Activated naive CD4-positive, alpha-beta T cell treated with anti-CD3 and anti-CD28 coated beads, Interleukin-2, amount 50 U/mL, for 16 hours (primary cell): ENCODE measurements at places on chromosomes 4 and X.

- DNase-seq, result no peak
These were observed 19.0 kb upstream of the USO1 start for GRCh38 chr4:75705198-75705977.

GRCh38 chr4:48299560-48299959, 29.9 kb upstream of the TEC start:
- no peak for DNase-seq

- DNase-seq, result no peak
These were observed 38.3 kb upstream of the LGI2 start for GRCh38 chr4:25069014-25069413.

DNA sequence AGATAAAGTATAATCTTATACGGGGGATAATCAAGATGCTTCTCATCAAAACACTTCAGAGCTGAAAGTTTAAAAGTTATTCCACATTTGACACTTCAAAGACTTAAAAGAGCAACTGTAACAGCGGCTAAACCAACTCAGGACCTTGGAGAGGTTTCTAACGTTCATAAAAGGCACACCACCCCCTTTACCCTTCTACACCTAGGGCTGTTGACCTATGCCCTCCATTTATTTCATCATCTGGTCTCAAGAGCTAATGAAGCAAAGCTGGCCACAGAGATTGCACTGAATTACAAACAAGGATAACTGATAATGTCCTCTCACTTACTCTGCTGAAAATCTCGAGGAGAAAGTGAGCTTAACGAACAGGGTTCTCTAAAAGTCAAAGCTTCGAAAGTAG, 1.1 kb upstream of the RPS6KA6 start:
- DNase-seq, result no peak

DNA sequence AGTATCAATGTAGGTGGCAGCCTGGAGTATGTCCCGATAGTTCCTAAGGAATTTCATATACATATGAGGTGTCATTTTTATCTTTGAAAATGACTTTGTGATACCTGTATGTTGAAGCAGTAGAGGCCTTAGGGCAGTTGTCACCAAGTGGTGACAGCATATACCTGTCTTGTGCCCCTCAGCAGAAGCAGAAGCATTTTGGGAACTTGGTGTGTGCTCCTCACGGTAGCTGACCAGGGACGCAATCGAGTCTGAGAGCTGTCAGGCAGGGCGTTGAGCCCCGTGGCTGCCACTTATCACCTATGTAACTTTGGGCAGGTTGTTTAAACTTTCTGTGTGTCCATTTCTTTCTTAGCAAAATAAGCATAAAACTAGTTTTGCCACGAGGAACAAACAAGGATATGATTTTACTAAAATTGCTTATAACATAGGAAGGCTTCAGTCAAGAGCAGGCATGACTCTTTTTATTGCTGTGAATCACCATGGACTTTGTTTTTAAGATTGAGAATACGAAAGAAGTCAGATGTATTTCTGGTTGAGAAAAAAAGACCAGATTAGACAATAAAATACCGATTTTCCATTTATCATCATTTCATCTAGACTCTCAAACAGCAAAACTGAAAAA, 161.5 kb downstream of the CPE start:
- DNase-seq, result no peak

- DNase-seq, result no peak
These were observed 57.1 kb downstream of the ENPEP start for GRCh38 chr4:110532901-110533589.

DNA sequence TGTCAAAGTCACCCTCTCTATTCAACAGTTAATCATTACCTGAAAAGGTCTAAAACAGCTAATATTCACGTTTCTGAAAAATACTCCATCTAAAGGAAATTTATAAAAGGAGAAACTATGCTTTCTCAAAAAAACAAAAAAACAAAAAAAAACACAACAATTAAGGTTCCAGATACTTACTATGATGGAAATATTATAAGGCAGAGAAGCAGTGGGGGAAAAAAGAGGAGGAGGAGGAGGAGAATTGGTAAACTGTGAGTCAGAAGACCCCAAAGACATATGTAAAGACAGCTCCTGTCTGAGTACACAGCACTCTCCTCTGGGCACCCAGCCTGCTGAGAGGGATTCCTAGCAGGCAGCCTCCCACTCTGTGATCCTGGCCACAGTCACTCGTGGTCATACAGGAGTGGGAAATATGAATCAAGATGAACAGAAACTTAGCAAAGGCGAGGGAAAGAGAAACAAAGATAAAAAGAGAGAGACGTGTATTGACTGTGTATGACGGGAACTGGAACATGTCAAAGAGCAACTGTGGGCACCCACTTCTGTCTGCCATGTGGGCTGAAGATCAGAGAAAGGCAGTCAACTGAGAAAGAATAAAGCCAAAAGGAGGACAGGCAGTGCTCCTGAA, 12.5 kb downstream of the KLHL15 start:
- peak; percentile 49 for DNase-seq

DNA sequence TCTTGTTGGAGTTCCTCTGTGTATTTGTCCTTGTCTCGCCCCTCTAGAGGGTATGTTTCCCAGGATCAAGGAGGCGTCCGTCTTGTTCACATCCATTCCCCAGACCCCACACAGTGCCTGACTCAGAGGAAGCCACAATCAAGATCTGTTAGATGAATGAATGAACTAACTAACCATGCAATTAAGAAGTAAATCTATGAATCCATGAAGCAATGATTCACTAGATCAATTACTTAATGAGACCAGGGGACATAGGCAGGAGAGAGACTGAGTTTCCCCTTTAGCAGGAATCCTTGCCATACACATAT, 11.9 kb downstream of the BLOC1S4 start:
- DNase-seq, result no peak

DNA sequence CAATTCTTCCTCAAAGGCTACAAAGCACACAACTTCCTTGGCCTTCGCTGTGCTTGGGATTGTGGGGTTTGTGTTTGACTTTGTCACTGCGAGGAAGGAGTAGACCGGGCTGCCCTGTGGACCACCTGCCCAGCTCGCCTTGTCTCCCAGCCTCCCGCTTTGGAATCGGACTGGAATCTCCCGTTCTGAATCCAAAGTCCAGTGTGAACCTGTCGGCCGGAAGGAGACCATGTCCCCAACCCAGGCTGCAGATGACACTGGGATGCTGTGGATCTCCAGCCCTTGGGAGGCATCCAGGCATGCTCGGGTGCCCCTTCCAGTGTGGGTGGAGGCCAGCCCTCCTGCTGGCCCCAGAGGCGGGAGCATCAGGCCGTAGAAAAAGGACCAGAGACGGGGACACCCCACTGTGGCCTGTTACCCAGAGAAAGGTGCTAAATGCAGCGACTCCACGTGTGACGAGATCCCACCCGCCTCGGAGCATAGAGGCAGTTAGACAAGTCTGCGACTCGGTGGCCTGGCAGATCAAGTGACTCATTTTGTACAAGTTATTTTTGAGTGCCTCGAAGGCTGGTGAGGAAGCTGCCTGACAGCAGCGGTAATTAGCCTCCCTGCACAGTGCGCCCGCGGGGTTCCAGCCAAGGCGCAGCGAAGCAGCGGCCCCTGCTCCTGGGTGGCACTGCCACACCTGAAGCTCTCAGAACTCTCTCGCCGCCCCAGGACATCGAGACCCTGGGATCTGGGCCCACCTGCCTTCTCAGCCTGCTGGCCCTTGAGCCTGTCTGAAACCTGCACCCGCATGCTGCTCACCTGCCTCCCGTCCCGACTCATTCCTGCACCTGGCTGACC, 57.5 kb downstream of the ADRA2C start:
- no peak for DNase-seq

- no peak for DNase-seq
These were observed at the start of gene NKX6-1 for GRCh38 chr4:84498935-84499623. TSS of gene NKX6-1 (minus strand) at chr4:84499292. CDS start at chr4:84498228, 1,064 bp downstream.

DNA sequence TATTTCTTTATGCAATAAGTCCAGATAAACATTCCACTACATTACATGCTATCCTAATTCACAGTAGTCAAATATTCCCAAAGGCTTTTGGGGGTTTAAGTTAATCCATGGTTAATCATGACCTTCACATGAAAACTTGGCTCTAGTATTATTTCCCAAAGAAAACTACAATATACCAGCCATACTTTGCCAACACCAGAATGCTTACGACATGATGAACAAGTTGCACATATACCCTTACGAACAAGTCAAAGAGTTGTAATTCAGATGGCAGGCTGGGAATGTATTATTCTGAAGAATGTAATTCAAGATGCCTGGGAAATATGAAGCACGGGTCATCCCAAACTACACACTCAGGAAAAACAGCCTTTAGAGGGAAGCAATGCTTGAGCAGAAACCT, 499.6 kb downstream of the PPARGC1A start:
- no peak for DNase-seq

DNA sequence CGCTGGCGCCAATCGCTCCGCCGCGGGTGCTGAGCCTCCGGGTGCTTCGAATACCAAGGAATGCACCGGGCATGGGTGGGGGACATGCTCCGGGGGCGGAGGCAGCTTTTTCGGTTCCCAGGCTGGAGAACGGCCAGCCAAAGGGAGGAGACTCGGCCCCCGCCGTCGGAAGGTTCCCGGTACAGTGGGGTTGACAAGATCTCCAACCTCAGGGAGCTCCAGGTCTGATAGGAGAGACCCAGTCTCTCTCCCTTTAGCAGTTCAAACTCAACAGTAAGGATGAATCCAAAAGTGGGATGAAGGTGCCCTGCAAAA, 29.1 kb upstream of the BCORL1 start:
- no peak for DNase-seq

GRCh38 chrX:66020631-66021334, 19.1 kb downstream of the VSIG4 start:
- no peak for DNase-seq

DNA sequence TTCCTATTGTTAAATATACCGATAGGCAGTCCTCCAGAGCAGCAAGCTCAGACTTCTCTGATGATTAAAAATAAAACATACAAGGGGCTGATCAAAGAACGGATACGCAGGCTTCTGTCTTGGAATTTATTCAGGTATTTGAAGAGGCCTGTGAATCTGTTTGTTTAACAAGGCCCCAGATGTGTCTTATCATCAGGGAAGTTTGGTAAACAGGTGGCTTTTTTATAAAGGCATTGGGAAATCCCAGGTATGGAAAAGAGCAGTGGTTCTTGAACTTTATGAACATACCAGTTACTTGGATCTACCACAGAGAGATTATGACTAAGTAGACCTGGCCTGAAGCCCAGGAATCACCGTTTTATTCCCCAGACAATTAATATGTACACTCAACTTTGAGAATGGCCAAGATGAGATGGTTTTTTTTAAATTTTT, 47.9 kb downstream of the SOWAHB start:
- no peak for DNase-seq

GRCh38 chrX:39491548-39492297, 606.0 kb downstream of the BCOR start:
- DNase-seq, result peak; percentile 54

DNA sequence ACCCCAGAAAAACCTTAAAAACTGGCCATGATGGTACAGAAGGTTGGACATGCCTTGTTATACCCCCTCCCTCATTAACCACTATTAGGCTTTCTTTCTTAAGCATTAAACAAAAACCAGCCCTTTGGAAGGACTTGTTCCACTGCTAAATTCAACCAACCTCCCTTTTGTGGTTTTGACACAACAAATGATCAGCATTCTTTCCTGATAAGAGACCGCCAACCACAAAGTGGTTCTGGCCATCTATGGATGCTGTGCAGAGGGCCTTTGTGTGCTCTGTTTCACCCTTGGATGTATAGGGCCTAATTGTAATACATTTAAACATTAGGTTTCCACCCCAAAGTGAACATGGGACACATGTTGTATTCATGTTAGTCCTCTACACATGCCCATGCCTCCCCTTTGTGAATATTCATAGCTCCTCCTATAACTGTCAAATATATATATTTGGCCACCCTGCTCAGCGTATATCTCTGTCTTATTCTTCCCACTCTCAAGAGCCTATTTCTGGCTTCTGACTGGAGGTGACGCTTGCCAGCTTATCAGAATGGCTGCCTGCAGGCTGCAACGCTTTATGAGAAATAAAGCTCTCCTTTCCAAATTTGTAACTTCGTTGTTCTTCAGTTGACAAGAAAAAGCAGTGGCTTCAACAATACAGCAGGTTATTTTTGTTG, 126.6 kb downstream of the NPNT start:
- no peak for DNase-seq

DNA sequence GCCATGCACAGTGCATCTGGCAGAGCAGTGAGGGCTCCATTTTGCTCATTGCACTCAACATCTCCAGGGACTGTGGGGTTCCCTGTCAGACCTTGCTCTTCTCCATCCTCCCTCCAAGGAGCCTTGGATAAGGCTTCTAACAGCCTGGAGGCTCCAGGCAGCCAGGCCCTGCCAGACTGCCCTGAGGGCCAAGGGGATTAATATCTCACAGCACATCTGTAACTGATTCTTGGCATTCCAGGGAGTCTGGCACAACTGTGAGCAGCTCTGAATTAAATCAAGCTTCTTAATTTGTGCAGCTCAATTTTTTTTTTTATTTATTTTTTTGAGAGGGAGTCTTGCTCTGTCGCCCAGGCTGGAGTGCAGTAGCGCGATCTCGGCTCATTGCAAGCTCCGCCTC, 224.5 kb upstream of the PGRMC2 start:
- no peak for DNase-seq

- DNase-seq, result no peak
These were observed 18.8 kb upstream of the MXD4 start for GRCh38 chr4:2280531-2281300.

GRCh38 chr4:140666889-140667614, 89.1 kb downstream of the TBC1D9 start:
- no peak for DNase-seq

GRCh38 chrX:56813318-56813837, 84.3 kb downstream of the NBDY start:
- peak; percentile 21 for DNase-seq

GRCh38 chr4:107283587-107284559, 247.8 kb upstream of the DKK2 start:
- no peak for DNase-seq

DNA sequence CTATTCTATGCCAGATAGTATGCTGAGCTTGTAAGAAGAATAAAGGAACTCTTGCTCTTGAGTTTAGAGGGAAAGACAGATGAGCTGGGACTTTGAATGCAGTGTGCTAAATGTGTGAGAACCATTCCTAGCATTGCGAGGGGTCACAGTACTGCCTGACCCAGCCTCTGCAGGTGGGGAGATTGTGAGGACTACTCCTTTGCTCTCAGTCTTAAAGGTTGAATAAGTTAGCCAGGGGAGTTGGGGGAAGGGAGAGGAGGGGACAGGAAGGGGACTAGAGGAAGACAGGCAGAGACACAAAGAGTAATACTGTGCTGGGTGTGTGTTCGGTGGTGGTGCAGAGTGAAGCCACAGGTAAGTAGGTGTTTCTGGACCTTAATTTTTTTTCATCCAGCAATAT, 41.7 kb downstream of the DCUN1D4 start:
- DNase-seq, result no peak

- DNase-seq, result peak; percentile 58
These were observed 622 bp downstream of the TAFAZZIN start for GRCh38 chrX:154411981-154412340.

GRCh38 chr4:89751416-89751815, 85.5 kb downstream of the SNCA start:
- no peak for DNase-seq
